ENCODE measurements at places on chromosomes 3 and 15.

DNA sequence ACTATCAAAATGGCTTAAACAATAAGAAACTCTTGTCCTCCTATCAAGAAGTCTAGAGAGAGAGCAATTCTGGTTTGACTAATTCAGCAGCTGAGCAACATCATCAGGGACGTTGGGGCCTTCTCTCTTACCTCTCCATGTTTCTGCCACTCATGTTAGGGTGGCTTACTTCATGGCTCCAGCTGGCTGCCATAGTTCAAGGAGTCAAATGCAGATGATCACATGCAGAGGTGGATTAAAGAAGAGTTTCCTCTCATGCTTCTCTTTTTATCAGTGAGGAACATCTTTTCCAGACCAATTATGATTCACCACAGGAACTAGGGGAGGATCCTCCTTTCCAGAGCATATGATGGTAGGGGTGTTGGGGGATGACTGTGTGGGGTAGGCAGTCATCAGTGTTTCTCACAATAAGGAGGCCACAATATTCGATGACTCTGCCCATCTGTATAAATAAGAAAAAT, 45.5 kb downstream of the NEK11 start:
- no peak for DNase-seq

GRCh38 chr3:23942546-23942945, 2.5 kb upstream of the NR1D2 start:
- DNase-seq = no peak

- no peak for DNase-seq
Measured at GRCh38 chr3:12187448-12188327, 29.0 kb upstream of the TIMP4 start.

GRCh38 chr3:184663756-184664155, 48.1 kb downstream of the MAGEF1 start:
- DNase-seq = no peak

DNA sequence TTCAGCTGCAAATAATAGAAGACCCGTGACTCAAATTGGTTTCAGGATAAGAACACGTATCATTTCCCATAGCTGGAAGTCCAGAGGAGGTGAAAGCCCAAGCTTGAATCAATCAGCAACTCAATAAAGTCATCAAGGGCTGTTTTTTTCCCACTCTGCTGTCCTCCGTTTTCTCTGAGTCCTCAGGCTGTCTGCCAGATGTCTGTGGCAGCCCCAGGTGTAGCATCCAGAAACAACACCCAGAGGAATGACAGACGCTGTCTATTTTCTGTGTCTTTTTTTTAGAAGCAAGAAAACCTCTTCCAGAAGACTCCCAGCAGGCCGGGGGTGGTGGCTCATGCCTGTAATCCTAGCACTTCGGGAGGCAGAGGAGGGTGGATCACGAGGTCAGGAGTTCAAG, 204.4 kb downstream of the FAM43A start:
- no peak for DNase-seq

- DNase-seq = no peak
Measured at GRCh38 chr3:45234250-45234649, 8.2 kb upstream of the TMEM158 start.

- no peak for DNase-seq
Measured at GRCh38 chr15:71366926-71367325, 251.7 kb downstream of the THSD4 start.

- no peak for DNase-seq
Measured at GRCh38 chr3:50487181-50487580, 16.3 kb downstream of the CACNA2D2 start.

- DNase-seq = no peak
Measured at GRCh38 chr15:41921639-41922038, 27.8 kb upstream of the SPTBN5 start.

DNA sequence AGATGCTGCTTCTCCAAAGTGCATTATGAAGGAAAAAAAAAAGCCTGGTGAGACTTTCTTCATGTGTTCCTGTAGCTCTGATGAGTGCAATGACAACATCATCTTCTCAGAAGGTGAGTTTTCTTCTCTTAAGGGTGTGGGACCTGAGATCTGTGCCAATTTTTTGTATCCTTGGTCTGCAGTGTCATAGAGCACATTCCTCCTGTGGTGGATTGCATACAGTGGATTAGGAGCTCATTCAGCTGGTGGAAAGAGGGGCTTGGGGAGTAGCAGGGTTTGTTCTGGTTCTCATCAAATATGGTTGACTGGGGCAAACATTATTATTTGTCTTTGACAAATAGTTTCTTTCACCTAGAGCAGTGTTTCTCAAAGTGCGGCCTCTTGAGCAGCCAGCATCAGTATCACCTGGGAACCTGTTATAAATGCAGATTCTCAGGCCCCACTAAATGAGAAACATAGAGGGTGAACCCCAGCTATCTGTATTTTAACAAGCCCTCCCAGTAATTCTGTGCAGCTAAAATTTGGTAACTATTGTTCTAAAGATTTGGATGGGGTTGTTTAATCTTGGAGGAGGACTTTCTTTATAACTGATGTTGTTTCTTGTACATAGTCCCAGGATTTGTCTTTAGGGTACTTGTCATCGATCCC, 44.1 kb downstream of the TGFBR2 start:
- no peak for DNase-seq

DNA sequence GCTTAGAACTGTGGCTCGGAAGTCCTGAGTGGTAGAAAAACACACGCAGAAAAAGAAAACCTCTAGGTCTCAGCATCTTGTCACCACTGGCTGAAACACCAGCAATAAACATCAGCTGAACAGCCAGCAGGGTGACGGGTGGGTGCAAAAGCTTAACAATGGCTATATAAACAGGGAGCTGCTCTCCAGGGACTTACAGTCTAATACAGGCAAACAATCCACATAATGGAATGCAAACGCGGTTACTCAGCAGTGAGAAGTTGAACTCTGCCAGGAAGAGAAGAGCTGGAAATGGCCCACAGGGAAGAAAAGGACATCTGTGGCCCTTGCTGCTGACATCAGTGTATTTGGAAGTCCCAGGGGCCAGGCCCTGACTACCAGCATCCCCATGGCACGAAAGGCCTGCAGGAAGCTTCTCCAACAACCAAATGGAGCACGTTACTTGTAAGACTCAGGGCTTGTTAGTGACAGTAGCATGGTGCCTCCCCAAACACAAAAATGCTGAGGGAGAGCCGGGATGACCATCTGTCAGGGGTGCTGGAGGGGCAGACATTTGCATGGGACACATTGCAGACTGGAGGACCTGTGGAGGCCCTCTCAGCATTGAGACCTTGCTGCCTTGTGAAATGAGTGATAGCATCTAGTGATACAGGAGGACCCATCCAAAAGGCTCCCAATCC, 3.0 kb downstream of the HEG1 start:
- DNase-seq = no peak

DNA sequence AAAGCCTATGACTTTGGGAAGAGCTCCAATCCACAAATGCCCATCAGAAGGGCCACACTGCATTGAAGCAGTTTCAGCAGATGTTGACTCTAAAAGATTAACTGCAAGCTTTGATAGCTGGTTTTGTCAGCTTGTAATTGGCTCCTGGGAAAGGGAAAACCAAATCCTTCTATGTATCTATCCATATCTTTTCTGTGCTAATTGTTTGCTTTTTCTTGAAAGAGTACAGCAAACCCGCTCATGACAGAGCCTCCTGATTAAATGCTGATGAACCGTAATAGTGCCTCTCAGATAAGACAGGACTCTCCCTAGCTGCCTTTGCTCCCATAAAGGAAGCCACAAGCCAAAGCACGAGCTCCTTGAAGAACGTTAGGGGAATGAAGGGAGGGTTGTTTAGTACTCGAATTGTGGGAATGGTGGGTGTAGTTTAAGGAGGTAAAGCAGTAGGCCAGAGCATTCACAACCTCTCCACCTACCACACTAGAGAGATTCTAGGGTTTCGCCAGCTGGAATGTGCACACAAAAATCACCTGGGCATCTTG, 33.6 kb upstream of the LRIG1 start:
- DNase-seq = no peak

DNA sequence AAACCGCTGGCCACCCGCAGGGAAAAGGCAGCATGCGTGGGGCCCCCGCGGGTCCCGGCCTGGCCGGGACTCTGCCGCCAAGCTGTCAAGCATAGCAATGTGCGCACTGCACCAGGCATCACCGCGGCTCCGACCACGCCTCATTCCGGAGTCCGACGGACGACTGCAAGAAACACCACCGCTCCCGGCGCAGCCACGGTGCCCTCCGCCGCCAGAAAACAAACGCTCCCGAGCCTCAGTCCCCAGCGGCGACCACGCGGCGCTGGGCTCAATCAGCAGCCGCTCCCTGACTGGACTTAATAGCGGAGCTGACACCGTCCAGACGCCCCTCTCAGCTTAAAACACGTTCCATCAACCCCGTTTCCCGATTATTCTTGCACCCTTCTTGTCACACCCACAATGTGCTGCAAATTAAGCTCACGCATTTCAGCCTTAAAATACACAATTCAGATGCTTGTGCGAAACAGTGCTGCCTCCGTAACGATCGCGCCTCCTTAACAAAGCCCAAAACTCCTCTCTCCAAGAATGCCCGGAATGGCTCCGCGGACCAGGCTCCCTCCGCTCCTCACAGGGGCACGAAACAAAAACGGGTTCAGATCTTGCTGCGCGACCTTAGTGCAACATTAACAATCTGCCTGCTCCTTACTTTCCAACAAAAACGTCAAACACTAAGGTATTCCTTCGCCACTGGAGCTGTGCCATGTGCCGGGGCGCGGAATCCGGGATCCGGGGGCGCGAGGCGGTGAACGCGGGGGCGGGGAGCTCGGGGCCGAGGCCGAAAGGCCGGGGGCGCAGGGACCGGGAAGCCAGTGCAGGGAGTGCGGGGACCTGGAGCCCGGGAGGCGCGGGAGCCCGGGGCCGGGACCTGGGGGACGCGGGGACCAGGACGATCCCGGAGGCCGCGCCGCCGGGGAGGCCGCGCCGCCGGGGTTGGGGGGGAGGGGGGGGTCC, 655 bp downstream of the CYFIP1 start:
- no peak for DNase-seq

- no peak for DNase-seq
Measured at GRCh38 chr15:39443659-39444219, 137.1 kb upstream of the THBS1 start.

DNA sequence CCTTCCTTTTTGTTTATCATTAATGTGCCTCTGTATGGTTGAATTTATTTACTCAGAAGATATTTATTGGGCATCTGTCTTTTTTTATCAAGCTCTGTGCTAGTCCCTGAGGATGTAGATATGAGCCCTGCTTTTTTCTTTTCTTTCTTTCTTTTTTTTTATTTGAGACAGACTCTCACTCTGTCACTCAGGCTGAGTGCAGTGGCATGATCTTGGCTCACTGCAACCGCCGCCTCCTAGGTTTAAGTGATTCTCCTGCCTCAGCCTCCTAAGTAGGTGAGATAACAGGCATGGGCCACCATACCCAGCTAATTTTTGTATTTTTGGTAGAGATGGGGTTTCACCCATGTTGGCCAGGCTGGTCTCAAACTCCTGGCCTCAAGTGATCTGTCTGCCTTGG, 58.5 kb downstream of the MBNL1 start:
- no peak for DNase-seq

DNA sequence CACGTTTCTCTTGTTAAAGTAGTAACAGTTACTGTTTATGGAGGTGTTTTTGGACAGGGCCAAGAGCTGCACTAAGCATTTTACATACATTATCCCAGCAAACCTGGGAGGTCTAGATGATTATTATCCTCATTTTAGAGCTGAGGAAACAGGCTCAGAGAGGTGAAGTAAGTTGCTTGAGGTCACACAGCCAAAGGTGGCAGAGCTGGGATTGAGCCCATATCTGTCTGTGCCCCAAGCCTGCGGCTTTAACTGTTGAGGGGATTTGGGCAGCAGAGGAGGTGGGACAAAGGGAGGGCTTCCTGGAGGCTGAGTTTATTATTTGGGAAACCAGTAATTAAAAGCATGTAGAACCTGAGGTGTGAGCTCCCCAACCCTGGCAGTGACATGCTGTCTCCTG, 9.2 kb downstream of the SMAD6 start:
- DNase-seq = no peak

- no peak for DNase-seq
Measured at GRCh38 chr15:35458176-35458856, 87.6 kb downstream of the DPH6 start.

DNA sequence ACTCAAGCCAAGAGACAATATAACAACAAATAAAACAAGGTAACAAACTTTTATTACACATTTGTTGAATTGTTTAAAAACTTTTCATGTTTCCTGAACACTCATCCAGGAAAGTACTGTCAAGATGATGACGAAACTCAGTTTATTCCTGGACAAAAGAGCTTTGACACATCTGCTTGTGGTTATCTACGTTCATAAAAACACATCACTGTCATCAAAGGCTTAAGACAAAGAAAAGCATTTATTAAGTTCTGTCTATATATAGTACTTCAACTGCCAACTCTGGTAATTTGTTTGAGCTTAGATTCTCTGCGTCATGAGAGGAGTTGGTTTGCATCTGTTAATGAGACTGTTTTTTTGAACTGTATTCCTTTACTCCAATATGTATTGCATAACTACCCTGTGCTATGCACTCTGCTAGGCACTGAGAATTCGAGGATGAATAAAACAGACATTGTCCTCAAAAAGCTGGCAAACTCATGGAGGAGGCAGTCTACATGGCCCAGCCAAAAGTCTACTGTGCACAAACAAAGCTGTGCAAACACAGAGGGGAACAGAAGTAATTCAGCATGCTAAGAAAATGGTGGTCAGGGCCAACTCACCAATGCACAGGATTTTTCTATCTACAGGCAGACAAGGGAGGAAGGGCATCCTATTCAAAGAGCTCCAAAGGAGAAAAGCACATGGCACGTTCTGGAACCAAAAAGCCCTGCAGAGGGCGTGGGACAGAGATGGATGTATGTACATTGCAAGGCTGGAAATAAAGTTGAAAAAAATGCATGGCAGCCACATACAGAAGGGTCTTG, 21.5 kb downstream of the PLD1 start:
- DNase-seq = no peak

- DNase-seq = no peak
Measured at GRCh38 chr3:84555629-84556028, 403.2 kb upstream of the CADM2 start.

GRCh38 chr15:31338879-31339557, 12.4 kb downstream of the KLF13 start:
- DNase-seq = no peak

- DNase-seq = no peak
Measured at GRCh38 chr3:107894998-107895397, 195.8 kb downstream of the CD47 start.

DNA sequence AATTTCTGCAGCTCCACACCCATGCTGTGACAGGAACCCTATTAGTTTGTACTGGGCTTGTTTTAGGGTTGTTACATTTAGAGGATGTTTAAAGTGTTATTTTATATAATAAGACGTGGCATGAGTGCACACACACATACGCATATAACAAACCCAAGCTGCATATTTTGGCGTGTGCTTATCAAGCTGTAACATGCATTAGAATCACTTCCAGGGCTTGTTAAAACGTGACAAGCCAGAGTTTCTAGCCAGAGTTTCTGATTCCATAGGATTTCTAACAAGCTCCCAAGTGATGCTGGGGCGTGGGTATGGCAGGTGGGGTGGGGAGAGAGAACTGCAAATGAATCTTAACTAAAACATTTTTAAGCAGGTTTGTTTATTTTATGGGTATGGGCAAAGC, 17.4 kb downstream of the ONECUT1 start:
- no peak for DNase-seq

DNA sequence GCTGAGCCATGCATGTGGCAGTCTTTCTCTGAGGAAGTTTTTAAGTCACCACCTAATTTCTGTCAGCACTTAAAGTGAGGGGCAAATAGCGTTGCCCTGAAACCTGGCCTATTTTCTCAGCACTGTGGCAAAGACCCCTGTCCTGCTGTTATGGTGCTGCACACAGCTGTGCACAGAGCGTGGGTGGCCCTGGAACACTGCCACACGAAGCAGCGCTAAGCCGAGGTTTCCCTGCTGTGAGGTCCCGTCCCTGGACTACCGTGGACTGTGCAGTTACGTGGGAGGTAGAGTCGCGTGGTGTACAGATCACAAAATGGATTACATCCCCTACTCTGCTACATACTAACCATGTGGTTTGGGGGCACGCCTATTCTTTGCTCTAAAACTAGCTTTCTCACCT, 101.6 kb upstream of the NR2E3 start:
- no peak for DNase-seq

Data from T follicular helper cell (primary cell).